ENCODE measurements at places on chromosomes 7 and 10.

DNA sequence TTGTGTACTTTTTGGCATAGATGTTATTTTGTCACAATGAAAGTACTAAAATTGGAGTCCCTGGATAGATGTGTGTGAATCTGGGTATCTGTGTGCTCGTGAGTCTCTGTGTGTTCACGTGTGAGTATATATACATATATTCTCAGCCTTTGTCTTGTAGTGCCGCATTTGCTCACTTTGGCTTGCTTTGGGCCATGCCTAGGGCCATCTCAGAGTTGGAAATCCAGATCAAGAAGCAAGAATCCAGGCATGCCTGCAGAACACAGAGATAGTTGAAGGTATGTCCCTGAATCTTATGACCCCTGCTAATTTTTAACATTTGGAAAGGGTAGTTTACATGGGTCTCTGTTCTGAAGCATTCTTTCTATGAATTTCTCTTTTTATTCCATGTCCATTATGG, 208.7 kb downstream of the PHTF2 start:
- no peak for DNase-seq

- no peak for DNase-seq
These were observed 62.1 kb downstream of the IQUB start for GRCh38 chr7:123472327-123472726.

DNA sequence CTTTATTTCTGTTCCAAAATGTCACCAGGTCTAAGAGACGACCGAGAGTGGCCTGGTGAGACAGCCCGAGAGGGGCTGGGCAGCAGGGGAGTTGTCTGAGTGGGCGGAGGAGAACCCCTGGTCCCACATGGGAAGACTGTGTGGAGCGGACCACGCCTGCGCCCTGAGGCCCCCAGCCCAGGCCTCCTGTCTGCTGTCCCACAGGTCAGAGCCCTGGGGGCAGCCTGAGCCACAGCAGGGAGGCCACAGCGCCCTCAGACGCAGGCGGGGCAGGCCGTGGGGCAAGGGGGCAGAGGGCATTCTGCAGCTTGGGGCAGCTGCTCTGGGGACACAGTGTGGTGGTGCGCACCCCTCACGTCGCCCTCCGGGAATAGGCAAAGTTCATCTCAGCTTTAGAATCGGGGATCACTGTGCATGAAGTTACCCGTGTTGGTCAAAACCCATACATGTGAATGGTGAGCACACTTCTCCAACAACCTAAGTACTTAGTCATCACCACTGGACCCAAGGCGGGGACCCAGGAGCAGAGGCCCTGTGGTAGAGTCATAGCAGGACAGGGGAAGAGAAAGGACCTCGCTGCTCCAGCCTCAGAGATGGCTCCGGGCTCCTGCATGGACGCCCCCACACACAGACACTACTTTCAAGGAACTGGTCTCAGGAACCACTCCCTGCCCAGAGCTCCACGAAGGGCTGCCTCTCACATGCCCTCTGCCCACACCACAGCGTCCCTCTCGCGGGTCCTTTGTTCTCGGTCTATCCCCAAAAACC, 214.7 kb downstream of the ELFN1 start:
- no peak for DNase-seq

DNA sequence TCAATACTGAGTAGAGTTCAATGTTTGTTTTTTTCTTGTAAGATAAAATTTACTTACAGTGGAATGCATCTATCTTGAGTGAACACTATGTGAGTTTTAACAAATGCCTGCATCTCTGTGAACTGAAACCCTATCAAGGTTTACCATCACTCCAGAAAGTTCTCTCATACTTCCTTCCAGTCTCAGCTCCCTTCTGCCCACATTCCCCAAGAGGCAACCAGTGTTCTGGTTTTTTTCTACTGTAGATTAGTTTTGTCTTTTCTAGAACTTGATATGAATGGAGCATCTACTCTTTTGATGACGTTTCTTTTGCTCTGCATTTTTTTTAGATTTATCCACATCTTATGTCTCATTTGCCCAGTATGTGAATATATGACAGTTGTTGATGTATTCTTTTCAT, 17.1 kb downstream of the WIPI2 start:
- no peak for DNase-seq

GRCh38 chr7:157413881-157414701, 77.3 kb downstream of the DNAJB6 start:
- no peak for DNase-seq

- no peak for DNase-seq
These were observed 19.8 kb downstream of the MYOF start for GRCh38 chr10:93462371-93462770.

GRCh38 chr7:7868572-7868899, 100.1 kb upstream of the GLCCI1 start:
- no peak for DNase-seq

- DNase-seq, result no peak
These were observed 253.1 kb upstream of the IGFBP3 start for GRCh38 chr7:46174196-46174580.

DNA sequence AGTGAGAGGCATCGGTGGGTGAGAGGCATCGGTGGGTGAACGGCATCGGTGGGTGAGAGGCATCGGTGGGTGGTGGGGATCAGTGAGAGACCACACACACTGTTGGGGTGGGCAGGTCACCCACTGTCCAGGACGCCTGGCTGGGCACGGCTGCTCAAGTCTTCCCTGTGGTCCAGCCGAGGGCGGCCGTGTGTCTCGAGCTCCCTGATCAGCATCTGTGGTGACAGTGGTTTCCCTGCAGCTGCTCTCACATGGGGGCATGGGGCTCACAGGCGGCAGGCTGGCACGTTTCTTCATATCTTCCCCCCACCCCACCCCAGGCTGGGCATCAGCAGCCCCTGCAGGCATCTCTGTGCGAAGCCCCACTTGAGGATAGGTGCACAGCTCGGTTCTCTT, 78.2 kb downstream of the NKX6-2 start:
- no peak for DNase-seq

GRCh38 chr7:117401293-117402002, 25.8 kb downstream of the ASZ1 start:
- no peak for DNase-seq

DNA sequence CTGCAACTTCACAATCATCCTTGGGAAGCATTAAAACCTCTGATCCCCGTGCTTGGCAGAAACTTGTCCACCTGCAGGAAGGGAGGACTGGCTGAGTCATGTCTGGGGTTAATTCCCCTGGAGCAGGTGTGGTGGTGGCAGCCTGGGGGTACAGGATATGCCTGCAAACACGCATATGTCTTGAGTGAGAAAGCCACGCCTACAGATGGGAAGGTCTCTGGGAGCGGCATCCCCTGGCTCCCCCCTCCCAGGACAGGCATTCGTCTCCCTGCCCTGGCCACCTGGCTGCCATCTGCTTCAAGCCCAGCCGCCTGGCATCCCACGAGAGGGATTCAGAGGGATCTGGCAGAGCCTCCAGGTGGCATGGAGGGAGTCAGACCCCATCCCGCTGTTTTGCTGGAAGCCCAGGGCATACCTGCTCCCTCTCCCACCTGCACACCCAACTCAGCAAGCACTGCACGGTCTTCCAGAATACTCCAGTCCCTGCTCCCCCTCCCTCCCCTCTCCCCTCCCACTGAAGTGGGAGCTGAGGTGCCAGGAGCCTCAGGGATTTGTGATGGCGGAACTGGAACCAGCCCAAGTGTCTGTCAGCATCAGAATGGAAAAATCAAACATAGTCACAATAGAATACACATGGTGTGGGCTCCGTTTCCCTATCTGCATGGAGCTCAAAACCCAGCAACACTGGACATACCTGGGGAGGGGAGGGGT, 61.0 kb downstream of the CAMK2B start:
- no peak for DNase-seq

DNA sequence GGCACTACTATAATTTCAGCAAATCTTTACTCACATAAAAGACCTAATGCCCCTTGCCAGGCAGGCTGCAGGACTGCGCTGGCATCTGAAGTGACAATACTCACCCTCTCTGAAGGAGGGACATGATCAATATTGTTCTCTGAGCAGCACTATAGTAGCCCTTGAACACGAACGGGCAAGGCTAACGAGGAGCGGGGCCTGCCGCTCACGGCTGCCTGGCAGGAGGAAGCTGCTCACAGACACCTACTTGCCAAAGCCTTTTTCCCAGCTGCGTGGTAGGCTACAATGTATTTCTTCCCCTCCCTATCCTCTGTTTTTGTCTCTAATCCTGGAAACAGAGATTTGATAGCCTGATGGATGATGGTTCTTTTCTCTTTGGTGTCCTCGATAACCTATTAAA, 19.9 kb downstream of the PUS7 start:
- no peak for DNase-seq

- no peak for DNase-seq
These were observed 50.4 kb downstream of the NEURL1 start for GRCh38 chr10:103543617-103544525.

DNA sequence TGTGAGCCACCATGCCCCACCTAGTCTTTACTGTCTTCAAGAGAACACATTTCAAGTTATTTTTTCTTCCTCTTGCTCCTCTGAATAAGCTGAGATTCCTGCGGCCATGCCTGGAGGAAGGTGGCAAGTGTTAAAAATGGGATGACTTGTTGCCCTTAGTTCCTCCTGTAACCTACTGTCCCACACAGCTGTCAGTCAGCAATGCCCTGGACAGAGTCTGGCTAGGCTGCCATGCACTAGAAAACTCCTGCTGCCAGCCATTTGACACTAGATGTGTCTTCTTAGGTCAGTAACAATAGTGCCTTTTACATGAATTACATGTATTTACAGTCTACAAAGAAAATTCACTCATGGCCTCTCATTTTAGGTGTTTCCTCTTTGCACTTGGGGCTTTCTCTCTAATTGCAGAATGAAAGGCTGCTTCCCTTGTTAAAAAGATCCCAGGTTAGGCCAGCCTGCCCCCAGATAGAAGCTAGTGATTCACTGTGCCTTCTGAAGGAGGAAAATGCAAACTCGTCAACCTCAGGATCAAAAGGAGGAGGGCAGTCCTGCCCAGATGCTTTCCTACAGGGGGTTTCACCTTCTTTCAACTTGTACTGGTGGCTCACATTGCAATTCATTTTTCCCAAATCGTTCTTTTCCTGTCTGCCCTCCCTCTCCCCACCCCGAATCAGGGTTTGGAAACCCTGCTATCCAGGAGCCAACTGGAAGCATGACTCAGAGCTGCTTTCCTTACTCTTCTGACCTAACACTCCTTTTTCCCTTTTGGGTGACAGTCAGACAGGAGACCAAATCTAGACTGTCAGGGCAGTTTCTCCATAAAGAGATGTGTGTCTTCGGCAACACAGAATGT, 136.6 kb downstream of the SPAG6 start:
- no peak for DNase-seq

GRCh38 chr7:24417526-24418120, 133.6 kb downstream of the NPY start:
- no peak for DNase-seq

DNA sequence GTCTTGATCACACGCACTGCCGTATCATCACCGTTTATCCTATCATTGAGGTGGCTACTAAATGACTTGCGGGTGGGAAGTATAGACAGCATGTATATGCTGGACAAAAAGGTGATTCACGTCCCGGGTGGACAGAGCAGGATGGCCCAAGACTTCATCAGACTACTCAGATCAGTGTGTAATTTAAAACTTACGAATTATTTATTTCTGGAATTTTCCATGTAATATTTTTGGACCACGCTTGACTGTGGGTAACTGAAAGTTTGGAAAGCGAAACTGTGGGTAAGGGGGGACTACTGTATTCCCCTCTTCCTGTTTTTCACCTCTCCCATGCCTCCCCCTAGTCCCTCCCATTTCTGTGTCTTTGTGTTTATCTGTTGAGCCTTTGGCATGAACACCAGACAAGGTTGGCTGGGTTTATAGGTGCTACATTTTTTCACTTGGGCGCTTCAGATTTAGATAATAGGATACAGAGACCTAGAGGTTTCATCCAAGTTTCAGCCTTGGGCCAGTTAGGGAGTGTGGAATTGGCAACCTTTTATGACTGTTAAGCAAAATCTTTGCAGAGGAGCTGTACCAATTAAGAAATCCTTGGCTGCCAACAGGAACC, 55.8 kb downstream of the RBM20 start:
- DNase-seq, result no peak

GRCh38 chr10:61992671-61993668, 91.5 kb downstream of the ARID5B start:
- DNase-seq, result peak; percentile 73

- DNase-seq, result no peak
These were observed 74.9 kb downstream of the MINPP1 start for GRCh38 chr10:87579563-87579962.

- DNase-seq, result no peak
These were observed 1176.9 kb downstream of the TYW1 start for GRCh38 chr7:68173513-68173912.

DNA sequence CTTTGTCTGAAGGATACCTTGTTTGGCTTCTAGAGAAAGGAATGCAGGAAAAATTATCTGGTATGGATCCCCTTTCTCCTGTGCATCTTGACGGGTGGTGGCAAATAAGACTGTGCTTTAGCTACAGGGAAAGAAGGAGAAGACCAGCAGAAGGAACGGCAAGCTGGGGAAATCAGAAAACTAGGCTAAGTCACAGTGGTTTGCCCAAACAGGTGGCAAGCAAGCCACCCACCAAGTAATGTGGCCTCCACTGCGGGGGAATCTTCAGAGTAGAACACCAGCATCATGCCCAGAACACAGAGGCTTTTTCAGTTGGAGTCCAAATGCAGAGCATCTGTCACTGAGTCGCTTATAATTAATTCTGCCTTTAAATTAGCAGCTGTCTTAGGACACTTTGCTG, 282.8 kb downstream of the PHF14 start:
- DNase-seq, result no peak

DNA sequence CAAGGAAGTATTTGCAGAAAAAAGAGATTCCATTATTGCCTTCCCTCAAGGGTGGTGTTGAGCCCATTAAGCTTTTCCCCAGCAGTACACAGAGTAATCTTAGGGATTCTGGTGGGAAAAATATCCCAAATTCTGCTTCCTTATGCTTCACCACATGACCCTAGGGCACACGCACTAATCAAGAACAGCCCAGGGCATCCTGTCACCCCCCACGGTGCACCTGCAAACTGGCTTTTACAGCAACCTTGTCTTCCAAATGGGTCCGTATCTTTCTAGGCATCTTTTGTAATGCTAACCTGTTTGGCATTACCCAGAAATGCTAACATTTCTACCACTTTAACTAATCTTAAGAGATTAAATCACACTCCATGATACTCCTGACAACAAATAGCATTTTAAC, 926 bp upstream of the C7orf33 start:
- no peak for DNase-seq

DNA sequence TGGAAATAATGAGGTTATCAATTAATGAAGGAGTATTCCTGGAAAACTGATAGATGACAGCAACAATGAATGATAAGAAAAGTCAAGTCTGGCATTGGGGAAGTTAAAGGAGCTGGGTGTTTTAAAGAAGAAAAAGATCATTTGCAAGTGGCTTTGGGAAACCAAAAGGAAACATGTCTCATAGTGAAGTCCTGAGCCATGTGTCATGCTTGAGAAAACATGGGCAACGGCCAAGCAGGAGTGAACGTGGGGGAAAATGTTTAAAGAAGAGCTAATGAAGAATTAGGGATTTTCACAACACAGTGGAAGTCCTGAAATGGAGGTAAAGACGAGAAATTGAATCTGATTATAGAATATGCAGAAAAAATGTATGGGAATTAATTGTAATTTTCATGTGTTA, 1383.2 kb upstream of the CELF2 start:
- peak; percentile 31 for DNase-seq

GRCh38 chr10:33657154-33657908, 322.9 kb upstream of the NRP1 start:
- DNase-seq, result no peak

All from fibroblast of skin of left biceps (primary cell).